Colonic mucosa (tissue), 4 donors: ENCODE measurements at places on chromosomes 4 and X. TPM values are rescaled to one million over a fixed set of nuclear protein-coding genes. Genes with fewer than 3 reads are reported as not detected.
A peak's percentile ranks its signal among the peaks of the same experiment; 100 is the strongest.

Gene C4orf51
- total RNA-seq, result not detected

Gene MAGEA2
- not detected for total RNA-seq

- no peaks in the 10 kb centered on the region for H3K36me3 ChIP-seq
- no peak overlapping the region for H3K27ac ChIP-seq
- no peak for DNase-seq
- H3K27me3 ChIP-seq, result no peaks in the 10 kb centered on the region
- H3K4me3 ChIP-seq, result no peak overlapping the region
- H3K4me1 ChIP-seq, result no peaks in the 10 kb centered on the region
Measured at GRCh38 chr4:57974821-57975220, 864.6 kb upstream of the IGFBP7 start.

- no peak overlapping the region for H3K27ac ChIP-seq
- DNase-seq, result no peak
- no peaks in the 10 kb centered on the region for H3K4me1 ChIP-seq
- no peak overlapping the region for H3K4me3 ChIP-seq
Measured at GRCh38 chrX:105872941-105873340, 50.6 kb downstream of the NRK start.

DNA sequence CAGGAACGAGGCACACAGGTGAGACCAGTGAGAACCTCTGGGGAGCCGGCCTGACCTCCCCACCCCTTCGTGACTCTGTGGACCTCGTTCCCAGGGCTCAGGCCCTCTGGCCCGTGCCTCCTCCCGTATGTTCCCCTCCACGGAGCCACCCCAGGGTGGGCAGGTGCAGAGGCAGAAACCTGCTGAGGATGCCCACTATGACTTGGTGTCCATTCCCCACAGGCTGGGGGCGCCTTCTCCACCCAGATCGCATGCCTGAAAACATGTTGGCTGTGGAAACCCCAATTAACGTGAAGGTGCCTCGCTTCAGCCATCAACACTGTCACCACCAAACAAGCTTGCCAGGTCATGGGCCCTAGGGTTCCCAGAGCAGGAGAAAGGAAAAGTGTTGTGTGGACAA lies 27.0 kb downstream of the BLOC1S4 start:
- peaks cover 3% of the 10 kb centered on the region for H3K4me1 ChIP-seq
- no peaks in the 10 kb centered on the region for H3K36me3 ChIP-seq
- H3K27me3 ChIP-seq, result no peaks in the 10 kb centered on the region

- no peak for DNase-seq
- H3K27ac ChIP-seq, result peak overlapping the region; percentile 30
- H3K36me3 ChIP-seq, result no peaks in the 10 kb centered on the region
- H3K4me3 ChIP-seq, result no peak overlapping the region
- no peaks in the 10 kb centered on the region for H3K4me1 ChIP-seq
- H3K27me3 ChIP-seq, result no peaks in the 10 kb centered on the region
Measured at GRCh38 chrX:136029766-136030165, 44.5 kb downstream of the SLC9A6 start.

GRCh38 chr4:140081641-140082390 lies 72.2 kb downstream of the MAML3 start:
- no peaks in the 10 kb centered on the region for H3K4me1 ChIP-seq
- no peak overlapping the region for H3K27ac ChIP-seq
- H3K27me3 ChIP-seq, result no peaks in the 10 kb centered on the region
